D721Med (cell line): ENCODE measurements at places on chromosomes 5 and 9.

DNA sequence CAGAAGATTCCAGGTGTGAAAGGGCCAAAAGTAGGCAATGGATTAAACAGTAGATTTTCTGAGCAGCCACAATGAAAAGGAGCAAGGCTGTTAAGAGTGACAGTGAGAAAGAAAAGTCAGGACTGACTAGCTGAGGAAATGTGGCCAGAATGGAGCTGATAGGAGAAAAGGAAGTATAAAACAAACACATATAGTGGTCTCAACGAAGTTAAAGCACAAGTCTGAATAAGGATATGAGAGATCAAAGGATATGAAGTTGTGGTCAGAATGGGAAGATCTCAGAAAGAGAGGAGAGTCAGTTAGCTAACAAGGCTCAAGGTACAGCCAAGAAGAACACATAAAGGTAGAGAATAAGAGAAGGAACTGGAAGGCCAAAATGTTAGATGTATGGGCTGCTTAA lies 39.9 kb downstream of the FNIP1 start:
- DNase-seq: no peak

DNA sequence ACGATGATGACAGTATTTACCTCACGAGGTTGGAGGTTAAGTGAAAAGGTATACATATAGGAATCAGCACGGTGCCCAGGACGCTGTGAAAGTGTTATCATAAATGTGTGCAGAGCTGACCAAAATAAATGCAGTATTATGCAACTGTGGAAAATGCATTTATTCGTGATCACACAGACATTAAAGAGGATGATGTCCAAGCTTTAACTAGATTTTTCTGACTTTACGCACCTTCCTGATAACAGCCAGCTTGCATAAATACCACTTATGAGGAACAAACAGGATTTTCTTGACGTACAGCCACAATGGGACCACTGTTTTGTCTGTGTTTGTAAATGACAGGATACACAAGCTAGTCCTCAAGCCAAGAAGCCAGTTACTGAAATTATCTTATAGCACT lies 71.4 kb upstream of the ATP10B start:
- no peak for DNase-seq

- no peak for DNase-seq
Observed at GRCh38 chr5:171226864-171227263, 82.2 kb upstream of the TLX3 start.

GRCh38 chr5:9239626-9240025 lies 306.2 kb downstream of the SEMA5A start:
- DNase-seq: no peak

GRCh38 chr5:79929095-79929494 lies 62.0 kb downstream of the MTX3 start:
- no peak for DNase-seq

DNA sequence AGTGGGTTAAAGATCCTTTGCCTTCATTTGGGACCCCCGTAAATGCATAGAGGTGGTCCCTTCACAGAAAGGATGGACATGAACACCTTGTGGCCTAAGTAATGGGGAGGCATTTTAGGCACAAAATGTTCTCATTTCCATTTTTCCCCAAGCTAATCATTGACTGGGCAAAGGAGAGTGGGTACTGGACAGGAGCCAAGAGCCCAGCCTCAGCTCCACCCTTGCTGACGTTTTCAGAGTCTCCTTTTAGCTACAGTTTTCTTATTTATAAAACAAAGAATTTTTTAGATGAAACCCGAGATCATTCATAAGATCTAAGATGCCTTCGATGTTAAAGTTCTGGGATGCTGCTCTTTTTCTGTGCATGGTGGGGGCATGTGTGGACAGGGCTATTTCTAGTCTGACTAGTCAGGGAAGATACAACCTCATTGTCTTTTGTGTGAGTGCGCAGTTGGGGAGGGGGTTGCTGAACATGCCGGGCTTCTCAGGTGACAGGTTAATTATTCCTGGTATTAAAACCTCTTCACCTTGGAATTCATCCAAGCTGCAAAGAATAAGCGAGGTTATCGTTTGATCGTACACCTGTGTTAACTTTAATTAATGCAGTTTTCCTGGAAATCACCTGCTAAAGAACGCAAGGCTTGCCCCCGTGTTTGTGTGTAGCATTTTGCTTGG lies 48.4 kb downstream of the ADAMTS16 start:
- no peak for DNase-seq

- DNase-seq: no peak
Observed at GRCh38 chr5:150503977-150504620, 3.8 kb upstream of the NDST1 start.

DNA sequence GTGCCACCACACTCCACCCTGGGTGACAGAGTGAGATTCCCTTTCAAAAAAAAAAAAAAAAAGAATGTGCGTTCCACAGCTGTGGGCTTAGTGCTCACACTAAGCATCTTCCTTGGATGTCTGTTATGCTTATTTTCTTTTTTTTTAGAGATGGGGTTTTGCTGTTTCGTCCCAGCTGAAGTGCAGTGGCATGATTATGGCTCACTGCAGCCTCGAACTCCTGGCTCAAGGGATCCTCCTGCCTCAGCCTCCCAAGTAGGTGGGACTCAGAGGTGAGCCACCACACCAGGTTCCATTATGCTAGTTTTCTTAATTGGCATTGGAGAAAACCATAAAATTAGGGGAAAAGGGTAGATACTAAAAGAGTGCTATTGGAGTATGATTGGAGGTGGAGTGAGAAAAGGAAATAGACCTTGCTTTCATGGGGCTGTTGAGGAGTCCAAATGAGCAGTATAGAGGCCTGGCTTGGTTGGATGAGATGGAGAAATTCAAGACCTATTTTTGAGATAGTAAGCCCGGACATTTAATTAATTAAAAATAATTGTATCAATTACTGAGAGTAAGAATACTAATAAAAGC lies 978 bp upstream of the BRD3OS start:
- no peak for DNase-seq

- peak; percentile 50 for DNase-seq
Observed at GRCh38 chr5:151200913-151201595, 22.8 kb downstream of the CCDC69 start.

GRCh38 chr9:127528422-127529251 lies 77.3 kb downstream of the LRSAM1 start:
- no peak for DNase-seq

DNA sequence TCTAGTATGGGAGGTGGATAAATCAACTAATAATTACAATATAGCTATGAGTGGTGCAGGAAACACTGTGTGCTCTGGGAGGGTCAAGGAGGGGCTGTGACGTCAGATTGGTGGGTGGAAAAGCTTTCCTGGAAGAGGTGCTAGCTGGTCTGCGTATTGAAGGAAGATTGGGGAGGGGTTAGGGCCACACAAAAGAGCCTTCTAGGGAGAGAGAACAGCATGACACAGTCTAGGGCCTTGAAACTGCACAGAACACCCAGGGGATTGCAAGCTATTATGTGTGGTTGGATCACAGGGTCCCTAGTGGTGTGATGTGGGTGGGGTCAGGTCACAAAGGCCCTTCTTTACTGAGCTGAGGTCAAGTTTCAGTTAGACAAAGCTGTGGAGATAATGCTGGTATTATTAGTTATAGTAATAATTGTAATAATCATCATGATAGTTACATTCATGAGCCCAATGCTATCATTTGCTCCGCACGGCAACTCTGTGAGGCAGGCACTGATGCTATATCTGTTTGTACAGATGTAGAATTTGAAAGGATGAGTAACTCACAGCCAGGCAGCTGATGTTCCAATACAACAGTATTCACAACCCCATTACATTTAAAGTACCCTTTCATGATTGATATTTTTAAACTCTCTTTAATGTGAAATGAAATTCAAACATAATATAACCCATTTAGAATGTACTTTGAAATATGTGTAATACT lies 197.4 kb upstream of the IL12B start:
- no peak for DNase-seq
